ENCODE measurements at places on chromosomes 5 and 9.

- no peak for DNase-seq
Measured at GRCh38 chr9:127848756-127849504, 5.5 kb downstream of the ENG start.

- no peak for DNase-seq
Measured at GRCh38 chr9:92507496-92507895, 25.2 kb upstream of the ASPN start.

GRCh38 chr5:33223563-33224284, 217.0 kb upstream of the TARS1 start:
- DNase-seq = no peak

DNA sequence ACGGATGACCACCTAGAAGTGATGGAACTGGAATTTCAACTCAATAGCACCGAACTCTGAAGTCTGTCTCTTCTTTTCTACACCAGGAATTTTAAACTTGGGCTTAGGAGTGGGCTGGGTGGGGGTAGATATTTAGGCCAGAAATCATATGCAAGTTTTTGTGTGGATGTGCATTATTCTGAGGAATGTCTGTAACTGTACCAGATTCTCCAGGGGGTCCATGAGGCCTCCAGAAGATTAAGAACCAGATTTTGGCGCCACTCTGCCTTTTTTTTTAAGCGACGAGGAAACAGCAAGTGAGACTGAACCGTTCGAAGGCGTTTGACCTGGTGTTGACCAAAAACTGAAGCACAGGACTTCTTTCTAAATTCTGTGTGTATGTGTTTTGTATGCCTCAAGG, 88.8 kb upstream of the TTC23L start:
- no peak for DNase-seq

Data from A172 (cell line).